Liver (tissue), 10 donors: ENCODE measurements at places on chromosomes 5 and 9. TPM values are rescaled to one million over a fixed set of nuclear protein-coding genes. Genes with fewer than 3 reads are reported as not detected.

- no peak for DNase-seq
Measured at GRCh38 chr5:78429332-78429980, 69.0 kb downstream of the SCAMP1 start.

DNA sequence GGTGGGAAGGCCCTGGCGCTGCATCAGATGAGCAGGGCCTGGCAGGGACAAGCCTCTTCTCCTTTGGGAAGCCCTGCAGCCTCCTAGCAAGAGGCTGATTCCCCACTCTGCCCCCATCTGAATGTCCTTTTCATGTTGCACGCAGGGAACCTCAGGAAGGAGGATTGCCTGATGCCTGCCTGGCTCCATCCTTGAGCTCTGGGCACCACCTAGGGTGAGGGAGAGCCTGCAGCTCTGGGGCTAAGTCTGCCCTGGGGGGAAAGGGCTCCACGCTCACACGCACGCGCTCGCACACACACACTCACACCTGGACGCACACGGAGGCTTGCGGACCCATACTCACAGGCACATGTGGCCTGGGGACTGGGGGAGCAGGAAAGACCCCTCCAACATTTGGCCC, 86.6 kb downstream of the LMX1B start:
- DNase-seq = no peak

DNA sequence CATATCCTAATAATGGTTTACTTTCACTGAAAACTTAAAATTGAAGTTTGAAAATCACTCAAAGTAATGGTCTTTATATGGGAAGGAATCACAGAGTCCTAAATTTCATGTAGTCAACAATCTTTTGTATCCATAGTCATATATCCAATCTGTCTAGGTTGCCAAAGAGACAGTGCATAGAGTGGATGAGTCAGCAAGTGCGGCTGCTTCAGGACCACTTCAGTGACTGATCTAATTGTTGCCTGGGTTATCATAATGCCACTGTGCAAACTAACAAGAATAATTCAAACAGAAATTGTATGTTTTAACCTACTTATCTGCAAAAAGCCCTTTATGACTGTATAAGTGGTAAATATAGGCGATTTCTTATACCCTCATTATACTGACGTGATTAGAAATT, 211.3 kb upstream of the PRR16 start:
- no peak for DNase-seq

DNA sequence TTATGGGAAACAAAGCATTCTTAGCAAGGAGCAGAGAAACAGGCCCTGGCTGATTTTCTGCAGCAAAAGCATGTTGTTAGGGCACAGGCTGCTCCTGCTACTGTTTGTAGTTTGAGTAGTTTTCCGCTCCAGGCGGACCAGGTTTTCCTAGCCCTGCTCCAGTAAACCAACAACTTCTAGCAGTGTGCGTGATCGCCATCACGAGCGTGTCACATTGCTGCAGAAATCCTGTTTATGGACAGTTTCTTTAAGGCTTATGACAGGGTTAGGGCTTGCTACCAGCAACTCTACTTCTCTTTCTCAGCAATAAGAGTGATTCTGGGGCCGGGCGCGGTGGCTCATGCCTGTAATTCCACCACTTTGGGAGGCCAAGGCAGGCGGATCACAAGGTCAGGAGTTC, 803.9 kb upstream of the CDH10 start:
- no peak for DNase-seq

DNA sequence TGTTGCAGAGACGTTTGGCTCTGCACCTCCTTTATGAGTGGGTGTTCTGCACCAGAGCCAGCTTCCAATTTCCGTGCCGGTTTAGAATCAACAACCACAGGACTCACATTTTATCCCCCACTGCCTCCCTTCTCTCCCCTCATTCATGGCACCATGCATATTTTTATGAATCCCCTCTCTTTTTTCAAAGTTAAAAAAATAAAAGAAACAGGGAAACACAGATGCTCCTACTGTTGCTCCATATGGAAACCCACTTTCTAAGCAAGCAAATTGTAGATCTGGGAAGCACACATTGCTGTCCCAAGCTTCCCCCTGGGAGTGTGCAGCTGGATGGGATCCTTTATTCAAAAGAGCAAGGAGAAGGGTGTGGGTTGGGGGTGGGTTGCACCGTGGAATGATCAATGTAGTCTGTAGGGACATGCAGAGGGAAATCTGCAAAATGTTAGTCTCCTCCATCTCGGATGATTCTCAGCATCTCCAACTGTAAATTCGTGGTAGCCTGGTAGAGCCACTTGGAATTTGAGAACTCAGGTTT, 410.0 kb upstream of the ADAMTSL1 start:
- DNase-seq = no peak

GRCh38 chr9:123637606-123637944, 281.6 kb downstream of the CRB2 start:
- no peak for DNase-seq

- no peak for DNase-seq
Measured at GRCh38 chr5:160565376-160565775, 143.7 kb downstream of the PTTG1 start.

DNA sequence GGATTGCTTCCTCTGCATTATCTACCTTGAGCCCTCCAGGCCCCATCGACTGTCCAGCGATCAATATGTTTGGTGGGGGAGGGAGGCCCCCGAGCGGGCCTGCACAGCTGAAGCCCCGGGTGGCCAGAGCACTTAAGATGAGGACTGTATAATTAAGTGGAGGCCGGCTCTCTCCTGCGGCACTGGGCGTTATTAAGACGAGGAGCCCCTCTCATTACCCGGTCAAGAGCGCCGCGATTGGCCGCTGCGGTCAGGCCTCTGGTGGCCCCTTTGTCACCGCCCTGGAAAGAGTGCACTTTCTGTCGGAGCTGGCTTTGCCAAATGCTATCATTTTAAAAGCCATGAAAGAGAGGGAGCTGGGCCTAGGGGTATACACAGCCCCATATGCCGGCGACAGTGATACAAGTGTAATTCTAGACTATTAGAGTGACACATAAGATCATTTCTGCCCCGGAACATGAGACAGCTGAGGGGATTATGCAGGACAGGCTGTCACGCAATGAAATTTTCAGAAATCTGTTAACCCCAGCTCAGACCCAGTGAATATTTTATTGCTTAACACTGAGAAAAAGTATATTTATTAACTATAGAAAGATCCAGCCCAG, 106.3 kb upstream of the IRX1 start:
- DNase-seq = no peak

GRCh38 chr9:69173891-69174615, at the start of gene TJP2:
TJP2 (plus strand) TSS chr9:69174277; CDS start chr9:69174373, 96 bp downstream.
- DNase-seq = peak; percentile 78

- DNase-seq = no peak
Measured at GRCh38 chr9:35717132-35717870, 14.7 kb downstream of the TLN1 start.

DNA sequence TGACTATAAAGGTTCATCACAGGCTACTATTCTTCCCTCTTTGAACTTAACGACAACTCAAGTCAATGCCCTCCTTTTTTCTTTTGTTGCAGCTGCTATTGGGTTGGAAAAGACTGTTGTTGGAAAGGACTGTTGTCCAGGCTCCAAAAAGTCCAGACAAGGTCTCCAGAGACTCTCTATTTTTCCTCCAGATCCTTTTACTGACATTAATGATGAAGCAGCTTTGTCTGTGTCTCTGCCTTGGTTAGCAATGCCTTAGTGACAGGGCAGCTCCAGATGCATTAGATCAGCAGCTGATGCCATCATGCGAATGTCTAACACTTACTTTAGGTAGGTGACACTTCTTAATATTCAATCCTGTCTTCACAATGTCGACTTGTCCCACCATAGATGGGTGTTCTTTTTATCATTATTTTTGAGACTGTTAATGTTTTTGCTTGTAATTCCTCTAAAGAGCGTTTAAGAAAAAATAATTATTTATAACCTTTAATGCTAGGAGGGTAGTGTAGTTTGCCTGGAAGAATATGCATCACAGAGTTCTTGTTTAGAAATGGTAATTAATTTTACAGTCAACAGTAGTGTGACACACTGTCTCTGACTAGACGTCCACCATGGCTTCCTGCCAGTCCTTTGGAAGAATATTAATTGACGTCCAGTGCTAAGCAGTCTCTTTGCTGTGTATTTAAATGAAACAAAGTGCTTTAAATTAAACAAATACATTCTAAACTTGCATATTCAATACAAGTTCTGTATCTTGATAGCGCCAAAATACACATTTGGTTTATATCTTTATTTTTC, 492.2 kb downstream of the NR2F1-AS1 start:
- no peak for DNase-seq

The TMOD1 gene
- 9.2 TPM for total RNA-seq

The POLR3G gene
- total RNA-seq = 0.75 TPM

The TARS1 gene
- 101 TPM for total RNA-seq

The SLC6A19 gene
- total RNA-seq = 1.5 TPM
